ENCODE measurements at places on chromosomes 2 and 18.

DNA sequence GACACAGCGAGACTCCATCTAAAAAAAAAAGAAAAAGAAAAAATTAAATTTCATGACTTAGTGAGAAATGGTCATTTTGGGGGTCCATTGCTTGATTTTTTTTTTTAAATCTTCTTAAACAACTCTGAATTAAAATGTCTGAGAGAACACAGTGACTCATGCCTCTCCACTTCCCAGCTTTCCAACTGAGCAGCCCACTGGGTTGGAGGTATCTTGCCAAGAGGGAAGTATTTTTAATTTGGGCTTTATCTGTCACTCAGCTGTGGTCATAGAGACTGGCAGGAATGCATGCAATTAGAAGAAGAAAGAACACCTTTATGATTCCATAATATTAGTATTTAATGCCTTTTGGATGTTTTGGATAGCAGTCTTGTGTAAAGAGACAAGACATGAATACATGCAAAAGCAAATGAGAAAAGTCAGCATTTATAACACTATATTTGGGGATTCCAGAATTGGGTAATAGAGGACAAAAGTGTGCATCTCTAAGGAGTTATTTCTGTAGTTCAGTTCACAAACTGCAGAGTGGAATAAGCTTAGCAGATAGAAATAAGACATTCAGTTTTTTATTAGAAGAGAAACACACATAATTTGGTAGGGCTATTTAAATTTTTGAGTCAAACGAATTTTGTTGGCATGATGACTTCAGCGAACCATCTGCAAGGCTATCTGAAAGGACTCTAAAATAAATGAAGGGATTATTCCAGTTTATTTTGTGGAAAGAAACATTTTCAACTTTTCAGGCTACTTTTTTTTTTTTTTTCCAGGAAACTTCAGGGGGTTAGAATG, 254.8 kb downstream of the TGIF1 start:
- DNase-seq = no peak

DNA sequence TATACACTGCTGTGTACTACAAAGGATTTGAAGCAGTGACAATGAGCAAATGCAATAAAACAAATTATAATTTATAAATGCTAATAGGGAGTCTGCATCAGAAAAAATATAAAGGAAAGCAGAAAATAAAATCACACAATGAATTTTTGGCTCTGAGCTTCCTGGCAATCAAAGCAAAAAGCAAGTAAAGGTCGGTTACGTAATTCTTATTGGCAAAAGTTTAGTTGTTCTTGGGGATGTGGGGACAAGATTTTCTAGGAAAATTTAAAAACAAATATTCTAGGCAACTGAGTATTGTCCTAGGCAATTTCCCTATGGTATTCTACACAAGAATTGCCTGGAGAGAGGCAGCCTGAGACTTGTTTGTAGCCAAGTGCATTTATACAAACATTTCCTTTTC, 1.8 kb downstream of the ORC2 start:
- DNase-seq = no peak

- no peak for DNase-seq
These were observed 480.9 kb upstream of the TMEFF2 start for GRCh38 chr2:192675681-192676080.

GRCh38 chr2:235171550-235172031, 219.8 kb downstream of the SH3BP4 start:
- no peak for DNase-seq

GRCh38 chr2:237137626-237138323, 52.1 kb downstream of the COPS8 start:
- no peak for DNase-seq

DNA sequence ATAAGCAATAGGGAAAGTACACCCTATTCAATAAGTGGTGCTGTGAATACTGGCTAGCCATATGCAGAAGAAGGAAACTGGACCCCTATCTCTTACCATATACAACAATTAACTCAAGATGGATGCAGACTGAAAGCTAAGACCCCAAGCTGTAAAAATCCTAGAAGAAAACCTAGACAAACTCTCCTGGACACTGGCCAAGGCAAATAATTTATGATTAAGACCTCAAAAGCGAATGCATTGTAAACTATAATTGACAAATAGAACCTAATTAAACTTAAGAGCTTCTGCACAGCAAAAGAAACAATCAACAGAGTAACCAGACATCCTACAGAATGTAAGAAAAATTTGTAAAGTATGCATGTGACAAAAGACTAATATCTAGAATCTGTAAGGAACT, 41.1 kb upstream of the ASXL3 start:
- no peak for DNase-seq

GRCh38 chr2:235616885-235617284, 123.0 kb downstream of the AGAP1 start:
- no peak for DNase-seq

DNA sequence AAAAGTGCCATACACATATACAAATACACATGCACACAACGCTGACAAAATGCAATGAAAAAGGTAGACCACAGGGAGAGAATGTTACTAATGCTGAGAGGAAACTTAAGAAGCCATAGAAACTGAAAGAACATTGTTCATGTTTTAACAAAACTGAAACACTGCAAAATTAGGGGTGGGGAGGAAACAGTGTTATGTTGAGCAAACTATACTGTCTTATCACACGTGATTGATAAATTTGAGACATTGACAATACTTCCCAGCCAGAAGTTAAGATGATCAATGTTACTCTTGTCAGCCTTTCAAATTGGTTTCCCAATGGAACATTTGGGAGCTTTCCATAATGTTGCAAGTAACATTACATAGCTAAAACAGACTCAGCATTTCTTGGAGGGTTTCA, 165.5 kb downstream of the L3MBTL4 start:
- DNase-seq = no peak

GRCh38 chr2:173708806-173709205, 256.4 kb downstream of the SP3 start:
- DNase-seq = no peak

- DNase-seq = no peak
These were observed 138.7 kb upstream of the RBMS1 start for GRCh38 chr2:160632084-160632975.

DNA sequence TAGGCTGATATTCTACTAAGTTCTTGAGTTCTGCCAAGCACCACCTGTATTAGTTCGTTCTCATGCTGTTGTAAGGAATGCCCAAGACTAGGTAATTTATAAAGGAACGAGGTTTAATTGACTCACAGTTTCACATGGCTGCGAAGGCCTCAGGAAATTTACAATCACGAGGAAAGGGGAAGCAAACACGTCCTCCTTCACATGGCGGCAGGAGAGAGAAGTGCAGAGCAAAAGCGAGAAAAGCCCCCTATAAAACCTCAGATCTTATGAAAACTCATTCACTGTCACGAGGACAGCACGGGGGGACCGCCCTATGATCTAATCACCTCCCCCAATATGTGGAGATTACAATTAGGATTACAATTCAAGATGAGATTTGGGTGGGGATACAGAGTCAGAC, 47.7 kb upstream of the YWHAQ start:
- DNase-seq = no peak

DNA sequence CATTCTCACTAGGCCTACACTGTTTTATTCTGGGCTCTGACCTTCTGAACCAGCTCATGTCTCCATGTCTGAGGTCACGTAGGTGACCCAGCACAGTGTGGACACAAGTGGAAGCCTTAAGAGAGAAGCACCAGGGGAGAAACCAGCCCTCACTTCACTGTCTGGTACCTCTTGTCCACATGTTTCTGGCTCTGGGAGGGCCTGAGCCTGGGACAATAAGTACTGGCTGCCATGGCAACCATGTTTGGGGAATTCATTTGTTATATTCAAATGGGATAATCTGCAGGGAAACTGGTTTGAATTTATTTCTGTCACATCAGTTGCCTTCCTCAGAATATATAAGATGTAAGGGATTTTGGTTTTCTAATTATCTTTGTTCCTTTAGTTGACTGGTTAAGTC, 23.3 kb downstream of the MYO3B start:
- no peak for DNase-seq

DNA sequence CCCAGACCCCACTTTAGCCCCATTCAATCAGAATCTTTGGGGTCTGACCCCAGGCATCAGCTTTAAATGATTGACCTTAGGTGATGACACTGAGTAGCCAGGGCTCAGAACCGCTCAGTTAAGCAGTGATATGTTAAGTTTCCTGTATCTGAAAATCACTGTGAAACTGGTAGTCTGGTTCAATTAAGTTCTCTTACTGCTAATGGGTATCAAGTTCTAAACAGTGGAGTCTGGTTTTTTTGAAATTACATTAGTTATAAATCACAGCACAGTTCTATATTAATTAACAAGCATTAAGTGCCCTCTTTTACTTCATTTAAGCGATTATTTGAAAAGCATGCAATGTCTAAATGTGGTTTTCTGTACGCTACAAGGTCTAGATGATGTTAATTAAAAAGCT, 117.9 kb downstream of the HAUS1 start:
- no peak for DNase-seq

DNA sequence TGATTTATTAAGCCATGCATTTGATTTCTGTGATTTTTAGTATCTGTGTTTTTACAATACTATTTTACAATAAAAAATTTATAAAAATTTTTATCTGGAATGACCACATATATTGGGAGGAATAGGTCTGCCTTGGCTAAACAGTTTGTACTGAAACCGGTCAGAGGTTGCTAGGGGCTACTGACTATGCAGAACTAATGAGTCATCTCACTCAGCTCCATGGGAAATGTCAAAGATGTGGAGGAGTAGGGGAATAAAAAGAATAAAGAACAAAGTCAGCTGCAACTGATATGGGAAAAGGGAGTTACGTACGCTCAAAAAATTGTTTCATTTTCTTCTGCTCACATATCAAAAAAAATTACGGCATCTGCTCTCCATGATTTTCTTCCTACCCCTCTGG, 8.6 kb upstream of the TMEM163 start:
- no peak for DNase-seq

DNA sequence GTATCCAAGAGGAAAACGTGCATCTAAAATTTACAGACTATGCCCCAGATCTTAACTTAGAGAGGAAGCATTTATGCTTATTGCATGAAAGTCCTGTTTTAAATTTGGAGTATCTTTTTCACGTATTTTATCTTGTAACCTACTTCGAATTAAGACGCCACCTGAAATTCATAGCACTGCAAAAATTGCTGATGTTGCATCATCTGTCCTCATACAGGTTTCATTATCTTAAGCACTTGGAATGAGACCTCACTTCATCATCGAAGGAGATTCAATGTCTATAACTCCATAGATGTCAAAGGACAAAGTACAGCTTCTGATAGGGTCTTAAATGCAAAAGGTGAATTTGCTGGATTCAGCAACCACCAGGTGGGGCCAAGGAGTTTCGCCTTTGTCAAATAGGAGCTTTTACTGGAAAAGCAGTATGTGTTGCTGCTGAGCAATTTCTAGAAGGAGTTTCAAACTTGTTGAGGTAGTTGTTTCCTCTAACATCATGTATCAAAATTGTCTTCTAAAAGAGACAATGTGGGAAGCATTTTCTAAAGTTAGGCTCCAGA, 106.4 kb upstream of the CCDC85A start:
- no peak for DNase-seq

GRCh38 chr2:11237122-11237521, 81.9 kb downstream of the SLC66A3 start:
- DNase-seq = no peak

- no peak for DNase-seq
These were observed 466.0 kb upstream of the TNP1 start for GRCh38 chr2:217325816-217326215.

DNA sequence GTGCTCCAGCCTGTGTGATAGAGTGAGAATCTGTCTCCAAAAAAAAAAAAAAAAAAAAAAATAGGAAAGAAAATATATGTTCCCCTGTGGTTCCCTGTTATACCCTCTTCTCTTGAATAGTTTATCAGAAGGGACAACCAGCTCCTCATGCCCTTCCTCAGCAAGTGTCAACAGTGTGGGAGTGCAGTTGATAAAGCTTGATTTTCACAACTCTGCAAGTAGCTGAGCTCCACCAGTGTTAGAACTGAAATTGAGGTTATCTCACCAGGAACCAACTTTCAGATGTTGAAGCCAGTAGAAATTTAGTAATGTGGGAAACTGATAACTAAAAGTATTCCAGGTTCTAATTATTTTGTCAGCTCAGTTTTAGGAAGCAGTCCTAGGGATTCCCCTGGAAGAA, 25.1 kb downstream of the NEDD4L start:
- DNase-seq = no peak

- DNase-seq = no peak
These were observed 3.4 kb downstream of the MGAT4A start for GRCh38 chr2:98727369-98728087.

- no peak for DNase-seq
These were observed 3.0 kb downstream of the PLEK start for GRCh38 chr2:68367953-68368653.

DNA sequence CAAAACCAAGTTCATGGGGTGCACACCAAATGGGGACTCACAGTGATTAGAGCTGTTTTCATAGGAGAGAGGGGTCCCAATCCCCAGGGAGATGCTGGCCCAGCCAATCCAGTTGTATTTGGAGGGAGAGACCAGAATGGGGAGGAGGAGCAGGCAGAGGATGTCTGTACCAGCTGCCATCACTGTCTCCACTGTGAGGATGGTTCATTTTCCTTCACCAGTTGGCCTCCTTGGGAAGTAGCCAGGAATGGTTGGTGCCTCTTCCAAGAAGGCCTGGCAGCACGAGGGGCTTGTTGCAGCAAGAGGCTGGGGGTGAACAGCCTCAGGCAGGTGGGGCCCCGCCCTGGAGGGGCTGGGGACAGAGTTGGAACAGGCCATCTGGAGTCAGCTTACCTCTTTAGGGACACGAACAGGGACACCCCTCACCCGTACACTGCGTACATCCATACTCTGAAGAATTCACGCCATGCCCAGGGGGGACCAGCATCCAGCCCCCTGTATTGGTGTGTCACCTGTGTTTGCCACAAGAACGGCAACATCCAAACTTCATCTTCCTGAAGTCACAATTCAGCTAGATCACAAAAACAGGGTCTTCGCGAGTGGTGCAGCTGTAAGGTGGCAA, 161.7 kb upstream of the ZNF236 start:
- DNase-seq = no peak

DNA sequence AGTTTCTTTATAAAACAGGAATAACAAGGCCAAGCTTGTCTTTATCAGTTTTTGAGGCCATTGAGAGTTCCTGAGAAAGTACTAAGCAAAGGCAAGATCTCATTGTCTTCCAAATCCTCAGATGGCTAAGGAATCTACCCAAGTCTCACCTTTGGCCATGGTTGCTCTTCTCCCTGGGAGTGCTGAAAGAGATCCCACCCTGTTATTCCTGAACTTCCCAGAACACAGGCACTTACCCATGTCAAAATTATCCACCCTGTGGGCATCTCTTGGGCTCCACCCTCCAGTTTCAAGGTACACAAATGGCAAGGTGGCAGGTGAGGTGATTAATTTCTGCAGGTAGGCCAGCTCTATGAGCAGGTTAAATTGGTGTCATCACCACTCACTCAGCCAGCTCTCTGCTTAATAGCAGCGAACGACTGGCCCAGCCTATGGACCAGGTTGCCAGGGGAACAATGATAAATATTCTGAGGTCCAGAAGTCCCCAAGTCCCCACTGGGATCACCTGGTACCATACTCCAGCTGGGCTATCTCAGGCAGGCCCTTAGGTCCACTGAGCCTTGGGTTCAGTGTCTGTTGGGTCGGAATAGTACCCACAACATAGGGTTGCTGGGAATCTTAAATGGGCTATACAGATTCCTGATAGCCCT, 2.3 kb upstream of the SPRED2 start:
- DNase-seq = no peak

Data from stimulated activated CD4-positive, alpha-beta T cell treated with anti-CD3 and anti-CD28 coated beads, Interleukin-12 subunit alpha, Interleukin-12 subunit beta, amount 100 ng/mL, for 4 hours (primary cell).